ENCODE measurements at places on chromosomes 4 and X.
A peak's percentile ranks its signal among the peaks of the same experiment; 100 is the strongest.

DNA sequence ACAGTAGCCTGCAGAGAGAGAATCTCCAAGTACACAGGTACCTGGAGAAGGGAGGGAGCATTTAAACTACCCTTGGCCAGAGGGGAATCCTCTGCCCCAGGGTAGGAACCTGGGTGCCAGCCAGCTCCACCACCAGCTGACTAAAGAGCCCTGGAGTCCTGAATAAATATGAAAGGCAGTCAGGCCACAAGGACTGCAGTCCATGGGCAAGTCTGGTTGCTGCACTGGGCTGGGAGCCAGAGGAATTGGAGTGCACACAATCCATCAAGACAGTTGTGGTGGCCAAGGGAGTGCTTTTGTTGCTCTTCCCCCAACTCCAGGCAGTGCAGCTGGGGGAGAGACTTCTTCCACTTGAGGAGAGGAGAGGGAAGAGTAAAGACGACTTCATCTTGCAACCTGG, 172.5 kb downstream of the HNRNPD start:
- no peak for DNase-seq

- DNase-seq: no peak
These were observed 130.4 kb downstream of the BCOR start for GRCh38 chrX:39967348-39967747.

- no peak for DNase-seq
These were observed 25.8 kb downstream of the PPP3CA start for GRCh38 chr4:101321481-101322042.

- no peak for DNase-seq
These were observed 78.7 kb upstream of the ZNF518B start for GRCh38 chr4:10535912-10536311.

- no peak for DNase-seq
These were observed 410.2 kb downstream of the MID1IP1 start for GRCh38 chrX:39211501-39211900.

DNA sequence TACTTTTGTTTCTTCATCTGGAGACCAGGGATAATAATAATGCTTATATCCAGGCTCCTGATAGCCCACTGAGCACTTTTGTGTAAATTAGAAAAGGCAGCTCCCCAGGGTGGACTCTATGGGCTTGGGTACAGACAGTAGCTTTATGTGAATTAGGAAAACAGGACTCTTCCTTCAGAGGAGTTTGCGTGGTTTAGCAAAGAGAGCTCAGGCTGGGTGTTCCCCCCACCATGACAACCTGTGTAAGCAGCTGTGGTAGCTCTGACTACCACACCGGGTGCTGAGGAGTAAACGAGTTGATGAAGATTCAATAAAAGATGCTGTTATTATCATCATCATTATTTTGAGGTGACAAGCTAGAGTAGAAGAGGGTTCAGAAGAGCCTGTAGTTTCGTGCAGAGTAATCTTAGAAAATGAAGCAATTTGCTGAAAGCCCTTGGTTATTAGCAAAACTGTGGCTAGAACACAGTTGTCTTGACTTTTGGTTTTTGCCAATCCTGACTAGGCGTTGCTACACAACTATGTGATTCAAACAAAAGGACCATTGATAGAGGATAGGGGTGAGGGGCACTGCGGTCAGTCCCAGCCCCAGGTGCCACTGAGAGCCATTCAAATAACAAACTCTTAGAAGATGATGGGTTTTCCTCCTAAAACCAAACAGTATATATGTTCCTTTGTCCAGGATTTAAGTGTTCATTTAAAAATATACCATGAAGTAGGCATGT, 60.6 kb upstream of the LIMCH1 start:
- DNase-seq: no peak

- no peak for DNase-seq
These were observed 586.6 kb downstream of the C4orf33 start for GRCh38 chr4:129682586-129682985.

DNA sequence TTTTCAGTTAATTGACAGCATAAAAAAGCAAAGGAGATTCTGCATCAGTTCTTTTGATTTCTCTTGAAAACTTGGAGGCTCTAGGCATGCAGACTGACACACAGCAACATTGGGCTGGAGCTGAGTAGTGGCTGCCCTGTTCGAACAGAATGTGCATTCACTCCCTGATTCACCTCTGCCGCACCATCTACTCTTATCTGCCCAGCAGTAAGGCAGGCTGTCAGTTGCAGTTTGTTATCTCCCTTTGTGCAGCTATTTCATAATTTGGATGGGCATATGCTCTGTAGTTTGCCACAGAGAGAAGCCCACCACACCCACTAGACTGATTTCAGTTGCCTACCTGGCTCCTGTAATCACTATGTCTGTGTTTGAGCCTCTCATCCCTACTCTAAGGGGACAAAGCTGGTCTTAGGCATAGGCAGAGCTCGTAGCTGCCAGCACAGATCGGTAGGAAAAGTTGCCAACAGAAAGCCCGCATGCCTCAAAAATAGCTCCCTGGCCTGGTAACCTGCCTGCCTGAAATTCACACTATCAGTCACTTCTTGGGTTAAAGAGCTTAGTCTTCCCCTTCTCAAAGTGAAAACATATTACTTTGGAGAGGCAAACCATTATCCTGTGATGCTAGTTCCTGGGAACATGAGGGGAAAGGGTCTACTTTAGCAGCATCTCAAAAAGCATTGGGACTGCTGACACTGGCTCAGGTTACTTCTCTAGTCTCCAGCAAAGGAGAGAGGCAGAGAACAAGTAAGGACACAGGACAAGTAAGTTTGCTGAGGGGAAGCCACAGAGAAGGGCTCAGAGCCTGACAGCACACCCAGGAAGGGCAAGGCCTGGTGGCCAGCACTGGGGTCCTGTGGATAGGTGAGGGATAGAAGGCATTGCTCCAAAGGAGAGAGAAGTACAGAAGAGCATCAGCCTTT, 75.9 kb upstream of the TMEM164 start:
- no peak for DNase-seq

GRCh38 chr4:76207549-76207948, 6.1 kb downstream of the SCARB2 start:
- DNase-seq: no peak

- DNase-seq: no peak
These were observed 16.5 kb upstream of the EGFL6 start for GRCh38 chrX:13552892-13553291.

DNA sequence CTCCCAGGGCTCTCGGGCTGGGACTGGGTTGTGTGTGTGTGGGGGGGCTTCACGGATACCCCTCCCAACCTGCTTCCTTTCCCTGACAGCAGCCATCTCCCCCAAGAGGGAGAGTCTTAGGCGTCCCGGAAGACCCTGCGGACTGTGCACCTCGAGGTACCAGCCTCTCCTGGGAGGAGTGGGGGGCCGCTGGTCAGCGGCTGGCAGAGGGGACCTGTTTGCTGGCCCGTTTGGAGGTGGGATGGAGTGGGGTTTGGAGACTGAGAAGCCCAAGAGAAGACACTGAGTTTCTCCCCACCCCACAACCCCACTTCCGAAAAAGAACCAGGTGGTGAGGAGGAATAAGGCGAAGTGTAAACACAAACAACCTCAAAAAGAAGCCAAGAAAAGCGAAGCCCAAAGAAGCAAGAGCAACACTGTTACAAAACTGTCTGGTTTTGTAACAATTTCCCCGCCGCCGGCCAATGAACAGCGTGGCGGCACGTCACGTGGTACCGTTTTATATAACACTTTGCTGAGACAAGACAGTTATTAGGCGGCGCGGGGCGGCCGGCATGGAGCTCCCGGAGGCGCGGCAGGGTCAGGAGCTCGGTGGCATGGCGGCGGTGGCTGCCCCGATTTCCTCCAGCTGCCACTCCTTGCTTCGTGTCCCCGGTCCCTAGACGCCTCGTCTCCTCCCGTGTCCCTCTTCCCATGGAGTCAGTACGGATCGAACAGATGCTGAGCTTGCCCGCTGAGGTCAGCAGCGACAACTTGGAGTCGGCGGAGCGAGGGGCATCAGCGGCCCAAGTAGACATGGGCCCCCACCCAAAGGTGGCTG, at the start of gene LONRF3:
TSS of gene LONRF3 (plus strand) at position 531 of the 820 bp plus-strand sequence. CDS start at position 694, 163 bp downstream.
- peak; percentile 31 for DNase-seq

DNA sequence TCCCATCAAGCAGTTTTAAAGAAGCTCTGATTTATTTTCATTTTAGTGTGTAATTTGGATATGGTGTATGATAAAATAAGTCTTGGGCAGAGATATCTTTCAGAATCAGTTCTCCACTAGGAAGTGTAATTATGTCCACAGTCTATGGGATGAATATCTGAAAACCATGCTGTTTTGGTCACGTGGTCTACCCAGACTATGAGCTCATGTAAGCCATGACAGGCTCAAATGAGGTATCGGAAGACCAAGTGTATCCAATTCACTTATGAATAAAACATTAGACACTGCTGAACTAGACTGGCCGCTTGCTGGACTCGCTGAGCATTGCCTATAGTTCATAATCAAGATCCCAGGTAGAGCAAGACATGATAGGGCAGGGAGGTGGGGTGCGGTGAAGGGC, 50.5 kb downstream of the SOD3 start:
- DNase-seq: no peak

DNA sequence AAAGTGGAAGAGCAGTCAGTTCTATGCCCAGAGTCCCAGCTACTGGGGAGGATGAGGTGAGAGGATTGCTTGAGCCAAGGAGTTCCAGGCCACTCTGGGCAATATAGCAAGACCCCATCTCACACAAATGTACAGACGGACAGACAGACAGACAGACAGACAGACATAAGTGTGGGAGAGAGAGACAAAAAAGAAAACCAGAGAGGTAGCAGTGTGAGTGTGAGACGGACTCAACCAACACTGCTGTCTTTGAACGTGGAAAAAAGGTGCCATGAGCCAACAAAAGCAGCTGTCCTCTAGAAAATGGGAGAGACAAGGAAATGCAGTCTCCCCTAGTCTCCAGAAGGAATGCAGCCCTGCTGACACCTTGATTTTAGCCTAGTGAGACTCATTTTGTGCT, 18.2 kb upstream of the RPL34 start:
- no peak for DNase-seq

- DNase-seq: no peak
These were observed 332.5 kb upstream of the FAM241A start for GRCh38 chr4:111812760-111813159.

DNA sequence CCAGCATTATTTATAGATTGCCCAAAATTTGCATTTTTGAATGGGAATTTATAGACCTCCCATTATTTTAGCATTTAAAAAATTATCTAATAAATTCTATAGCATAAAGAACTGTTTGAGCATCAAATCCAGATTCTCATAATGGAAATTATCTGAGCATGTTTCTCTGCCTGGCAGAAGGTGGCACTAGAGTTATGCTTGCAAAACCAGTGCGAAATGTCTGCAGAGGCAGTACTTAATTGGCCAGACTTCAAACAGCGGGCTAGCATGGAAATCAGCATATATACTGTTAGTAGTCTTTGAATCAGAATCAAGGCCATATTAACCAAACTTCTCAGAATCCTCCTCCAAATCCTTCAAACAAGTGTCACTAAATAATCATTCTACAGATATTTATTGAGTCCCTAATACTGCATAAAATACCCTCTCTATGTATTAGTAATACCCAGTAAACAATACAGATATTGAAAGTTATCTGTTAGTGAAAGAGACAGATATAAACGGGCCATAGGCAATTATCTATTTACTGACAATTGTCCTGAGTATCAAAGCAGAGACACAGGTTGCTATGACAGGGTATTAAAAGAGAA, 78.7 kb upstream of the DCLK2 start:
- no peak for DNase-seq

GRCh38 chr4:145195167-145195952, 15.0 kb upstream of the OTUD4 start:
- no peak for DNase-seq

DNA sequence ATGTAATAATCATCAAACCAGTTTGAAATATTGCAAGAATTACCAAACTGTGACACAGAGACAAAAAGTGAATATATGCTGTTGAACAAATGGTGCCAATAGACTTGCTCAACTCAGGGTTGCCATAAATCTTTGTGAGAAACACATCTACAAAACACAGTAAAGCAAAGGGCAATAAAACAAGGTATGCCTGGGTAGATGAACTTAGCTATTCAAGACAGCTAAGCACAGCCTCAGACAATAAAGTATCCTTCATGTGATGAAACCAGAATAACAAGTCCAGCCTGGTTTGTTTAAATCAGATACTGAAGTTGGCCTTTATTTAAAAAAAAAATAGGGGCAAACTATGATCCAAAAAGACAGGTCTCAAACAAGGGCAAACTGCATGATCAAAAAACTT, 19.2 kb downstream of the LAMTOR3 start:
- DNase-seq: no peak

GRCh38 chrX:24285082-24285481, 28.8 kb downstream of the SUPT20HL2 start:
- DNase-seq: no peak

DNA sequence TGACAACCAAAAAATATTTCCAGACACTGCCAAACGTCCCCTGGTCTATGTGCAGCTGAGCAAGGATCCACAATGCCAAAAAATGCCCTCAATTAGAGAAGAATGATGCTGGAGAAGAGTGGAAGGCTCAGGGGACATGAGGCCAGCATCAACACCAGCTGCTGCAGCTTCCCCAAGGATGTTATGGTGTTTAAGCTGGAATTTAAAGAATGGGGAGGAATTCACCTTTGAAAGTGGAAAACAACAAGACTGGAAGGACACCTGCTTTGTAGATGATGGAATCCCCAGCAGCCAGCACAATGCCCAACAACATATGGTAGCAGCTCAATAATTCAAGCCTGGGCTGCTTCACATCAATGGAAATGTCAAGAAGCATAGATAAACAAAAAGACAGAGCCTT, 20.3 kb upstream of the SMPX start:
- DNase-seq: no peak

- no peak for DNase-seq
These were observed 37.0 kb downstream of the ZFP42 start for GRCh38 chr4:188032583-188032982.

DNA sequence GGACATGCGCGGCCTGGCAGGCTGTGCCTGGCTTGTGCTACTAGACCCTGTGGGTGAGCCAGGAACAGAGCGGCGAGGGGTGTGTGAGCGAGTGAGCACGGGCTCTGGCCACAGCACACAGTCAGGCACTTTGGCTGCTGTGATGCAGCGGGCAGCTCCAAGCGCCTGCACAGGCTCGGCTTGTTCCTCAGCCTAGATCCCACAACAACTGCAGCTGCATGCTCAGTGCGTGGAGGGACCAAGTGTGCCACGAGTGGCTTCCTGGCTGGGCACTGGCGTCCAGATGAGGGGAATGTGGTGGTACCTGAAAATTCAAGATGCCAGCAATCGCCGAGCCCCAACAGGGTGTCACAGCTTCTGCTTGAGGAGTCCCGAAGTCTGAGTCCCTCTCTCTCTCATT, 1056.6 kb downstream of the RAPGEF2 start:
- DNase-seq: no peak

- DNase-seq: no peak
These were observed 63.1 kb upstream of the SPP1 start for GRCh38 chr4:87912164-87913004.

- no peak for DNase-seq
These were observed 5.8 kb upstream of the CDK16 start for GRCh38 chrX:47212381-47213293.

Data from stimulated activated CD4-positive, alpha-beta T cell treated with anti-CD3 and anti-CD28 coated beads, TNF-alpha, amount 100 ng/mL, for 4 hours (primary cell).